ENCODE measurements at places on chromosomes 7 and 10.

GRCh38 chr10:20173046-20173445 is 356.8 kb downstream of the PLXDC2 start:
- DNase-seq: no peak

- no peak for DNase-seq
Measured at GRCh38 chr10:83925133-83925532, 214.2 kb upstream of the GHITM start.

DNA sequence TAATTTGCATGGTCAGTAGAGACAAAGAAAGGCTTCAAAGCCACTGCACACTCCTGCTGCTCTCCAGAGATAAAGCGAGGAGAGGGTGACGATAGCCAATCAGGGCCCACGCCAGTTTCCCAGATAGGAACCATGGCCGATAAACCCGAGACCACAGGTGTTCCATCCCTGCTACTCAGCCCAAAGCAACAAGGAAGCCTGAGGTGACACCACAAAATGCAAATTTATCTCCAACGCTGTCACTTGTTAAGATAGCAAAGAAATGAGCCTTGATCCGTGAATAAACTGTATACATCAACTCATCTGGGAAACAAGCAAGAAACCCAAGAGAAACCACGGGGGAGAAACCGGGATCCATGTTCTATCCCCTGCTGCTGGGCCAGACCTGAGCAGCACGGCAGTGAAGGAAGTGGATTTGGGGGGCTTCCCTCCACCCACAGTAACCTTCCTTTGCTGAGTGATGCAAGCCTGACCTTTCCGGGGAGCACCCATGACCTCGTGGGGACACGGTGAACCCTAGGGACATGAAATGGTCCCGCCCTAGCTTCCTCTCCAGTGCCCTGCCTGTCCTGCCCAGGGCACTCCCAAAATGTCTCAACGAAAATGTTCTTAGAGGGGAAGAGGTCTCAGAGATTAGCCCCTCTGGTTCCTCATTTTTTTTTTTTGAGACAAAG is 164.6 kb downstream of the PTPRN2 start:
- DNase-seq: no peak

DNA sequence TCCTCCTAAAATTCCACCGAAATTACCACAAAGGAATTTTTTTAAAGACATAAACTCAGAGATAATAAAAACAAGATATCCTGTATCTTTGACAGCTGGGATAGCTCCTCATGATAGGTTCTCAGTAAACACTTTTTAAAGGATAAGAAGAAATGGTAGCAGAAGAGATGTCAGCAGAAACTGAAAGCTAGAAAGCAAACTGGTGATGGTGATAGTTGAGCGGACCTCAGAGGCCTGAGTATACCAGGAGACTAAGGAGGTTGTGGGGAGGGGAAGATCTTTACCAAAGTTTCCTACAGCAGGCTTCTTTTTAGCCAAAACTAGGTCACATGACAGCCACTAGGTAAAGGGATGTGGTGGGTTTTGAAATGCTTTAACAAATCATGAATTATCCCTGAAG is 22.5 kb downstream of the PCGF5 start:
- DNase-seq: no peak

- DNase-seq: no peak
Measured at GRCh38 chr7:5694221-5694754, 87.2 kb downstream of the RNF216 start.

GRCh38 chr10:72414642-72415041 is 59.9 kb upstream of the DNAJB12 start:
- DNase-seq: no peak

DNA sequence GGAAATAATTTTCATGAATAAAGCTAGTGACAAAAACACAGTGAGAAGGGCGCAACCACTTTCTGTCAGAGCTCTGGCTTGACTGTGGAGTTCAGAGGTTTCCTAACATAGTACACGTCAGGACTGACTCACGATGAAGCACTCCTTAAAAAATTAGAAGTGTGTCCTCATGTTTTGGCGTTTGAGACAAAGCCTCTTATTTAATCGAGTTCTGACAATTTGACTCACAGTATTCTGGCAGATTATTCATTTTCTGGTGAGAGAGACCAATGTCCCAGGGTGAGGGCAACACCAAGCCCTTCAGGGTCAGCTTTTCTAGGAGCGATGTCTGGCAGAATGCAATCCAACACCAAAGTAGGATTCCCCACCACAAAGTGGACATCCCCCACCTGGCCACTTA is 108.7 kb downstream of the DIP2C start:
- peak; percentile 64 for DNase-seq

DNA sequence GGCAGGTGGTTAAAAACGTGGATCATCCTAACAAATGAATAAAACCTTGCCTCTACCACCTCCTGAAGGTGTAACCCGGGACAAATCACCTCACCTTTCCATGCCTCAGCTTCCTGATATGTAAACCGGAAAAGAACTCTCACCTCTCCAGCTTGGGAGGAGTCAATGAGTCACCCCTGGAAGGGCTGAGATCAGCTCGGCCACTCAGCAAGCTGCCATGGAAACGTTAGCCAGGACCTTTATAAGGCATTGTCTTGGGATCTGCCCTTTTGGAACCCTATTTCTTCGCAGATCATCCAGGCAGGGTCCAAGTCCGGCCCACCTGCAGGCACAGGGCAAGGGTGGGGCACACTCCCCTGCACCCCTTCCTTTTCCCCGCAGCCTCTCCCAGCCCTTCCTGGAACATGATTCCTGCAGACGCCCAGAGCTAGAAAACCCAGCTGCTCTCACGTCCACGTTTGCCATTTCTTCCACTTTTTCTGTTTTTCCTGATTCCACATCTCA is 81.6 kb upstream of the PFKP start:
- DNase-seq: peak; percentile 60

DNA sequence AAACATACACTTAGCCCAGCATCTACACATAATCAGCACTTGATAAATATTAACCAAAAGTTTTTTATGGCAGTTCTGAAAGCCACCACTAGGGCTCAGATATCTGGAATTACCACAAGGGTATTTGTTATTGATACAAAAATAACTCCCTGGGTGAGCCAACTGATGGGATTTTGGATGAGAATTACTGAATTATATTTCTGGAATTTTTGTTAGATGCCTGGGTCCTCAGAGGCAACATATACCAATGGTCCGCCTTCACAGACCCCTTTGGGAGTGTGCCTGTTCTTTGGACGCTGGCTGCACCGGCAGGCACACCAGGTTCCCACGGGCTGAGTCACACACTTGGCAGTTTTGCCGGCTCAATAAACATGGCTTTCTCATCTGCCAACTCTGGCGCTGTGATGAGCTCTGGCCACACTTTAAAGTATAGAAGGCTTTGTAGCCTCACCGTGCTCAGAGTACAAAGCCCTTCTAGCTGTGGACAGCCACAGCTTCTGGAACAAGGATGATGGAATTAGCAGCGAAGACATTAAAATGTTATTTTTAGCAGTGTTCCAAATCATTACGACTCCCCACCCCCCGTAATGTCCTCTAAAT is 24.5 kb upstream of the EEPD1 start:
- peak; percentile 80 for DNase-seq

DNA sequence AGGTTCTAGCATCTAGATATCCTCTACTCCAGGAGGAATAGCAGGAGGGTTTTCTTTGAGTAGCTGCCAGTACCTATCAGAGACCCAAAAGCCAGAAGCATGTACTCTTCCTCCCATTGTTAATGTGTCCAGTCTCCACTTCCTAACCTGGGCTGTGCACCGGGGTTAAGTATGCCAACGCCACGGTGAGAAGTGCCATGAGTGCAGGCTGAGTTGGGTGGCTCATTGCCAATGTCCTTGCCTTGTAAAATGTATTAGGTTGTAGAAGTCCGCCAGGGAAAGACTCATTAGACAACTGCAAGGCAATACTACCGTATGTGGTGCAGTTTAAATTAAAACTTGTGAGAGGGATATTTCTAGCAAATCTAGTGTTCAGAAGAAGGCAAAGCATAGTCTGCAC is 55.0 kb upstream of the PRR15 start:
- DNase-seq: no peak

- DNase-seq: peak; percentile 53
Measured at GRCh38 chr7:1418505-1419309, 40.6 kb downstream of the MICALL2 start.

DNA sequence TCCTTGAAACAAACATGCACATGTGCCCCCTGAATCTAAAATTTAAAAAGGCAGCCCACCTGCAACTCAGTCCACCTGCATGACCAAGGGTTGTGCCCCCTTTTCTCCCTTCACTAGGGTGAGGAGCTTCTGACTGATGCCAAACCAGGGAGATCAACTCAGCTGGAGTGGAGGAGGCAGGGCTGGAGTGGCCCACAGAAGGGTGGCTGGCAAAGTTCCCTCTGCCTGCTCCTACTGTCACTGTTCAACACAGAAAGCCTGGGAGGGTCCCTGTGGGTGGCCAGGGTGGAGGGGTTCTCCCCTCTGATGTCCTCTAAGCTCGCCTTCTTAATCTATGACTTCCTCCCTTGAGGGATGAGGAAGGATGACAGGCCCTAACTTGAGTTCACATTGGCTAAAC is 55.7 kb upstream of the ANTXRL start:
- no peak for DNase-seq

GRCh38 chr7:18901351-18901750 is 216.1 kb downstream of the TWIST1 start:
- no peak for DNase-seq

DNA sequence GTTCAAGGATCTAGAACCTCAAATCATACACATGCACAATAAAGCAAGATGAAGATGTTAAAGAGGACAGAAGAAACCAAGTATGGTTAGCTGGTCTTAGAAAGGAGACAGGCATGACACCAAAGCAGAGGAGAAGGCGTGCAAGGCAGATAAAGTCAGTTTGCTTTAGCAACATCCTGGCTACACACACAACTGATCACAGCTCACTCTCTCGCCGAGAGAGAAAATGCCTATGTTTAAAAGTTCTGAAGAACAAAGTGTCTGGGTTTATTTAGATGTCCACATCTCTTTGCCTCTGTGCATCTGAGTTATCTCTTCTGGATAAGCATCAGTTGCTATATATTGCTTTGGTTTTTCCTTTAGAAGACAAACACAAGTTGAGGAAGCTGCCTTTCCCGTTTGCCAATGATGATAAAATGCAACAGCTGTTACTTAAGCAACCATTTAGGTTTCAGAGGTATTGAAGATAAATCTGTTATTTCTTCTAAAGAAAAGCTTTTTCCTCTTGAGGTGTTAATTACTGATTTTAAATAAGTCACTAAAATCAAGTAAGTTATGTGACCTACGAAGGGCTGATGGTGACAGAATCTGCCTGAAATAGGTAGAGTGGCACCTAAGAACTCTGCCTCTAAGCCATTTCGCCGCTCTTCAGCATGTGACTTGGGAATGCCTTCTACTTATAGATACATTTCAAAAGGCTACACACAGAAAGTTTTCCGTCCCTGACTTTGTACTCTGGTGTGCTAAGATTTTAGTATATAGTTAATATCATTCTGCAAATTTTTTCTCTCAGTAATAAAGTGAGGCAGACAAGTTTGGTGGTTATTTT is 146.2 kb upstream of the ASAH2 start:
- no peak for DNase-seq

DNA sequence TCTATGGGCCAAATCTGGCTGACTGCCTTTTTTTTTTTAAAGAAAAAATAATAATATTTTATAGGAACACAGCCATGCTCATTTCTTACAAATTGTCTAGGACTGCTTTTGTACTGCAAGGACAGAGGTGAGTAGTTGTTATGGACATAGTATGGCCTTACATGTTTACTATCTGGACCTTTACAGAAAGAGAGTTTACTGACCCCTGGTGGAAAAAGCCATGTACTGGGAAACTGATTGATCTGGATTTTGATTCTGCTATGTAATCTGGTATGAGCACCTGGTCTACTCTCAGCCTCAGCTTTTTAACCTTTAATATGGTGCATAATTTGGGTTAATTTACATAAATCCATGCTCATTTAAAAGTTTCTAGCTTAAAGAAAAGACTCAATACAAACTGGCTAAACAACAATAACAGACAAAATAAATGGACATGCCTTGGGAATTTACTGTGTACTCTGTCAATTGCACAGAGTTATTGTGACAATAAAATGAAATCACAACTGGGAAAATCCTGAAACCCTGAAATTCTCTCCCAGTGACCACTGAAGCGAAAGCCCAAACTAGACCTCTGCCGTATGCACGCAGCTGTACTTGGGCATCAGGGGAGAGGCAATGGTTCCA is 260.7 kb downstream of the BMPER start:
- no peak for DNase-seq

DNA sequence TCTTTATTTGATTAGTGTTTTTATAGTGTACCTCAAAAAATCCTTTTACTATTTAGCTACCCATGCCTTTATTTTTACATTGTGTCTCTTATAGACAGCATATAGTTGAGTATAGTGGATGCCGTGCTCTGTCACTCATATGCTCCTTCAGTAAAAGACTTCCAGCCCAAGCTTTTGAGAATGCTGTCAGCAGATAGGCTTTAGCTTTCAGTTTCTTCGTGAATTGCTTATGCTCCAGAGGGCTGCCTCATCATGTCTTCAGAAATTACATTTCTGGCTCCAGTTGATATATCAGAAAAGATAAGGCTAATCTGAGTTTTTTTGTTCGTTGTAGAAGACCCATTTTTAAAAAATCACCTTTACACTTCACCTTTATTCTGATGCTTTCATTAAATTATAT is 332.0 kb downstream of the NXPH1 start:
- DNase-seq: no peak

DNA sequence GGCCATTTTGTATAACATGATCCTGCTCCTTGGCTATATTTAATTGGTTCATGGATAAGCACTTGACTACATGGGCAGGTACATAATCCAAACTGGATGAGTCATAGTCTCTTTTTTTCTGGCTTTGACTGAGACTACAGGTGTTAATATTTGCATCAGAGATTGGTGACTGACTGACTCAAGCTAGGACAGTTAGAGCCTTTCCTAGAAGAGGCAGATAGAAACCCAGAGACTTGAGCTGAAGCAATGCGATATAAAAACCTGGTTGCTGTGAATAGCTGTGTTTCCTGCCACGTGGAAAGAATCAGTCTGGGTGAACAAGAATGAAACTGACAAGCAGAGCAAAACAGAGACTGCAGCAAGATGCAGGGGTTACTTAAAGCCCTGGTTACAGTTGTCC is 81.0 kb downstream of the SAMD9 start:
- peak; percentile 8 for DNase-seq
